CD4-positive, alpha-beta T cell treated with Interleukin-15 for 1 hour (primary cell): ENCODE measurements at places on chromosomes 12 and 14.
A peak's percentile ranks its signal among the peaks of the same experiment; 100 is the strongest.

DNA sequence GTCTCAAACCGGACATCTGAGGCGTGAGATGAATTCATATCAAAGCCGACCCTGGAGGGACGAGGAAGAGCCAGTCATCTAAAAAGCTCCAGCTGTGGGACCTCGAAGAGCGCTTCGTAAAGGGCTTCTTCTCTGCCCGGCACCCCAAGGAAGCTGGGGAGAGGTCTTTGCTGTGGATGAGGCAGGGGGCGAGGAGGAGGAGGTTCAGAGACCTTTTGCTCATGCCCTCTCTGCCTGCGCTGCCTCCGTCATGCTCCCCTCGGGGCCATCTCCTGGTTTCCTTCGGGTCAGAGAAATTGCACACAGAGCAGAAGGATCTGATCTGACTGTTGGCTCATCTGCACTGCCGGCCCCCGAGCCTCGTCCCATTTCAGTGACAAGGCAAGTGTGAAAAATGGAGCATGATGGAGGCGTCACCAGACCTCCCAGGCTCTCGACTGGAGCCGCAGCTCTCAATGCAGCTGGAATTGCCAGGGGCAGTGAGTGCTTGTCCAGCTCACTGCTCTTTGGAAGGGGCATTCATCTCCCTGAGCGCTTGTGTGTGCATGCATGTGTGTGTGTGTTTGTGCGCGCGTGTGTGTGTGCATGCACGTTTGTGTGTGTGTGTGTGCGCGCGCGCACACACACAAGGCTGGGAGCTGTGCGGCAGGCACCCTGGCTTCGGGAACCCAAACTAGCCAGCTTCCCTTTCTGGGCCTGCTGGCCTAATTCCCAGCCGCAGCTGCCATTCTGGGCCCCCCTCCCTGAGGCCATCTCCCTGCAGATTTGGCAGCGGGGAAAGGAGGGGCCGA, 9.2 kb downstream of the CABP1 start:
- no peak for DNase-seq

DNA sequence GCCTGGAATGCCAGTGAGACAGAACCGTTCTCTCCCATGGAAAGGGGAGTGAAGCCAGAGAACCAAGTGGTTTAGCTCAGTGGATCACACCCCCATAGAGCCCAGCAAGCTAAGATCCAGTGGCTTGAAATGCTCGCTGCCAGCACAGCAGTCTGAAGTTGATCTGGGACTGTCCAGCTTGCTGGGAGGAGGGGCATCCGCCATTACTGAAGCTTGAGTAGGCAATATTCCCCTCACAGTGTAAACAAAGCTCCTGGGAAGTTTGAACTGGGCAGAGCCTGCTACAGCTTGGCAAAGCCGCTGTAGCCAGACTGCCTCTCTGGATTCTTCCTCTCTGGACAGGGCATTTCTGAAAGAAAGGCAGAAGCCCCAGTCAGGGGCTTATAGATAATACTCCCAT, 374.3 kb upstream of the DCN start:
- DNase-seq = no peak

DNA sequence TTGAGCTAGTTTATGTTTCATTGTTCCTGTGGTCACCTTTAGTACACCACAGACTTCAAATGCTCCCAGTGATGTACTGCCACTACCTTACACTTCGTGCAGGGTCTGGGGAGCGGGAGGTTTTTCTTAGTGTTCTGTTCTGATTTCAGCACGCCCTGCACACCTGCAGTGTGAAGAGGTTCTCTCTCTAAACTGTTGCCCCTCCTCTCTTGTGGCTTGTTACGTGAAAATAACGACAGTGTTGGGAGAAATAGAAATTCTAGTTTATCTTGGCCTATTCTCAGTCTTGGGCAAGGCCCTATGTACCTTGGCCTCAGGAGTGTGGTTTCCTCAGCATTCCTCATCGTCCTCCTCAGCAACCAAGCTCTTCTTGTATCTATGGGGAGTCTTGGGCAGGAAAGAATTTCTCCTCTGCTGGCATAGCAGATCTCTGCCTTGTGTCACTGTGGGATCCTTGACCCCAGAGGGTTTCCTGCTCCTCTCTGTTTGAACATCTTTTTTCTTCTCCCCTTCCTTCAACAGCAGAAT, 48.6 kb downstream of the EIF2S3B start:
- peak; percentile 58 for DNase-seq

GRCh38 chr12:117025481-117026151, 73.6 kb downstream of the TESC start:
- peak; percentile 33 for DNase-seq

GRCh38 chr12:55585817-55586216, 13.5 kb downstream of the OR2AP1 start:
- no peak for DNase-seq

- DNase-seq = no peak
Measured at GRCh38 chr14:69750495-69750894, 16.4 kb upstream of the SRSF5 start.

DNA sequence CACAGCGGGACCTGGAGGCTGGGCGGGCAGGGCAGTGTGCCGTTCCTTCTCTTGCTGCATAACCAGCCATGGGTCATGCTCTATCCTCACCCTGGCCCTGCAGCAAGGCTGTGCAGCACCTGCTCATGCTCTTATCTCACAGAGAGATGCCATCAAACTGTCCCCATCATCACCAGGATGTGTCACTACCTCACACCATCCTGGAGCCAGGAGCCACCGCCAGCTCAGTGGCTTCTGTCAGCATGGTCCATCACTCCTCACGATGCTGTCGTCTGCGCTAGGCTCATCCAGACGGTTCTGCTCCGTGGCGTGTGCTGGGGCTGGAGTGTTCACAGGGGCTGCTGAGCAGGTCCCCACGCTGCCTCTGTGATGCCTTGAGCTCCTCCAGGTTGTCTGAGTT, 77.2 kb upstream of the DYNC1H1 start:
- no peak for DNase-seq

- DNase-seq = no peak
Measured at GRCh38 chr12:98403936-98404335, 111.5 kb upstream of the TMPO start.

- no peak for DNase-seq
Measured at GRCh38 chr14:96380735-96381134, 11.2 kb upstream of the AK7 start.
